ENCODE measurements at places on chromosomes 6 and 20. TPM values are rescaled to one million over a fixed set of nuclear protein-coding genes. Genes with fewer than 3 reads are reported as not detected.

DNA sequence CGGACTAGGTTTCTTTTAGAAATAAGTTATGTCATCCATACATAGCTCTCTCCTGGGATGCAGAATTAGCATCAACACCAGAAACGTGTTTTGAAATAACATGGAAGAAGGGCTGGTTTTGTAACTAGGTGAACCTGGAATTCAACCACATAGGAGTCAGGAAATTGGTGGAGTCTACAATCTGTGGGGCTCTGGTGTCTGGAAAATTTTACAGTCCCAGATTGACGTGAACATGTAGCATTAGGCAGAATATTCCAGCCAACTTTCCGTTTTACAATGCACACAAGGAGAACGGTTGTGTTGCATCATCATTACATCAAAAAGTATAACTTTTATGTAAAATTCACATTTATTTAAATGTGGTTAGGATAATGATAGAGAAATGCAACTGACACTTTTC is 1.9 kb downstream of the KCNQ5 start:
- no peak for DNase-seq

- no peak for DNase-seq
Observed at GRCh38 chr6:116557893-116558292, 4.3 kb downstream of the CALHM4 start.

GRCh38 chr20:60292001-60292520 is 333.8 kb downstream of the CDH26 start:
- no peak for DNase-seq

GRCh38 chr6:53263917-53264316 is 84.8 kb downstream of the ELOVL5 start:
- DNase-seq: no peak

- no peak for DNase-seq
Observed at GRCh38 chr6:144951730-144952437, 666.7 kb downstream of the UTRN start.

- no peak for DNase-seq
Observed at GRCh38 chr20:9228774-9229450, 160.0 kb downstream of the PLCB4 start.

GRCh38 chr6:156887623-156888269 is 110.6 kb downstream of the ARID1B start:
- no peak for DNase-seq

DNA sequence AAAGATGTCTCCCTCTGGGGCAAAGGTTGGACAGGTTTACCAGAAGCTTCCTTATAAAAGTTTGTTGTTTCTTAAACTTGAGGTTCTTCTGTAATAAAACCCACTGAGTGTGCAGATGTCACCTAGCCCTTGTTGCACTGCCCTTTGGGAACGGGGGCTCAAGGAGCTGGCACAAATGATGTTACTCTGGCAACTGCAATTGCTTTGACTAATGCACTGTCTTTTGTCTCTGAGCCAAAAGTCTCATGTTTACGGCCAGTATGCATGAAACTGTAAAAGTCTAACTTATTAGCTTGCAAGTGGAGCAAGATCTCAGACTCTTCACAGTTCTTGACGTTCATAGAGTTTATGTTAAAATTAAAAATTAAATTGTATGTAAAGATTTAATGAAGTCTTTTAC is 655.7 kb downstream of the EPHA7 start:
- DNase-seq: no peak

The GATA5 gene
- total RNA-seq: not detected

The IBTK gene
- total RNA-seq: 42.5 TPM

DNA sequence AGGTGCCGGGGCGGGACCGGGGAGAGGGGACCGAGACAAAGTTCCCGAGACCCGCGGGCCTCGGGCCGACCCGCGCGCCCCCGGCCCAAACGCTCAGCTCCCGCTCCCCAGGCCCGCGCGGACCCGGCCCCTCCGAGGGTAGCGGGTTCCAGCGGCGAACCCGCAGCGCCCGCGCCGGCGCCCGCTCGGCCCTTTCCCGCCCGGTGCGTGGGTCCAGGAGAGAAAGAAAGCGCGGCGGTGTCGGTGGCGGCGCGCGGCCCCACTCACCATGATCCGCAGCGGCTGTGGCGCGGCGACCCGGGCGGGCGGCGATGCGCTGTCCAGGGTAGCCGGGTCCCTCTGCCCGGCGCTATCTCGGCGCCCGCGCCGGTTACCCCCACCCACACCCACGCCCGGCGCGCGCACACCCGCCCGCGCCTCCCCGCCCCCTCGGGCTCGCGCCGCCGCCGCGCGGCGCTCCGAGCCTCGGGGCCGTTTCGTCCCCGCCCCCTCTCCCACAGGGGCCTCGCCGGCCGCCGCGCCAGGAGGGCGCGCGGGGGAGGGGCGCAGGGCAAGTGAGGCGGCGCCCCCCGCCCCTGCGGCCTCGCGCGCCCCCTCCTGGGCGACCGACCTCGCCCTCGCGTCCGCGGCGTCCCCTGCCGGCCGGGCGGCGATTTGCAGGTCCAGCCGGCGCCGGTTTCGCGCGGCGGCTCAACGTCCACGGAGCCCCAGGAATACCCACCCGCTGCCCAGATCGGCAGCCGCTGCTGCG is at the start of gene ELOVL2:
ELOVL2 (minus strand) TSS at position 345 of the 751 bp plus-strand sequence; CDS start at position 270, 75 bp downstream.
- no peak for DNase-seq

GRCh38 chr6:45003387-45003786 is 324.7 kb upstream of the RUNX2 start:
- DNase-seq: no peak

DNA sequence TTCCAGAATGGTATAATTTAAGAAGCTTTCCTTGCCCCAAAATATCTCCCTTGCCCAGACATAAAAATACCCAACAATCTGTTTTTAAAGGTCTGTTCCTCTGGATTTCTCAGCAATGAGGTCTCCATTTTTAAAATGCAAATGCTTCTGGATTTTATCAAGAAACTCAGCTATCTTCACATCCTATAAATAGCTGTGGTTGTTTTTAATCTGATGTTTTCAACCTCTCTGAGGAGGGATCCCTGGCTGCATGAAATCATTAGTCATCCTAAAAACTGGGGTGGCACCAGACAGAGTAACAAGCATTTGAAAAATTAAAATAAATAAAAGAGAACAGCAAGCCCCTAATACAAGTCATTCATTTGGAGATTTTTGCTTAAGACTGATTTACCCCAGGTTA is 168.5 kb upstream of the ID4 start:
- no peak for DNase-seq

DNA sequence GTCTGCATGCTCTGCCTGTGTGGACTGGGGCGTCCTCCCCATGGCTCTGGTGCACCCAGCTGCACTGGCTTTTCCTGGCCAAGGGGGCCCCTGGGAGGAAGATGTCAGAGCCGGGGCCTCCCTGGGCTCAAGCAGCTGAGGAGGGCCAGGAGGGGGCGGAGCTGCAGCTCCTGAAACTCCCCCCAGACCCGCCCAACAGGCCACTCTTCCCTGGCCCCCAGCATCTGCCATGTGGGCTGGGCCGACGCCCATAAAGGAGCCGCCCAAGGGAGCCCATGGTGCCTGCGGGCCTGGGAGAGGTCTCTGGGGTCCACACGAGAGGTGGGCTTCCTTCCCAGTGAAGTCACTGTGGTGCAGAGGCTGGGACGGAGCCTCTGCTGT is 4.0 kb downstream of the RBBP8NL start:
- no peak for DNase-seq

DNA sequence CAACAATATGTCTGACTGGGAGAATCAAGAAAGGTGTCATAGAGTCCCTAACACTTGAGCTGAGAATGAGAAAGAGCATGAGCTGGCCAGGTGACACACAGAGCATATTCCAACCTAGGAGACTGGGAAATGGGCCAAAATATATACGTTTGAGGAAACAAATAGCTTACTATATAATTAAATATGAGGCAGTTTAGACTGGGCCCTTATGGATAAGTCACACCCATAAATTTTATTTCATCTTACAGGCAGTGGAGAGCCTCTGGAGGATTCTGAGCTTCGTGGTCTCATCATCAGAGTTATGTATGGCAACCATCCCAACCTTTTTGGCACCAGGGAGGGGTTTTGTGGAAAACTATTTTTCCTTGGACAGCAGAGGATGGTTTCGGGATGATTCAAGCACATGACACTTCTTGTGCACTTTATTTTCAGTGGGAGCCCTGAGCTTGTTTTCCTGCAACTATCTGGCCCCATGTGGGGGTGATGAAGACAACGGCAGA is 12.9 kb upstream of the NQO2 start:
- no peak for DNase-seq

The DDO gene
- total RNA-seq: not detected

The ADGRG6 gene
- 0.07 TPM for total RNA-seq

DNA sequence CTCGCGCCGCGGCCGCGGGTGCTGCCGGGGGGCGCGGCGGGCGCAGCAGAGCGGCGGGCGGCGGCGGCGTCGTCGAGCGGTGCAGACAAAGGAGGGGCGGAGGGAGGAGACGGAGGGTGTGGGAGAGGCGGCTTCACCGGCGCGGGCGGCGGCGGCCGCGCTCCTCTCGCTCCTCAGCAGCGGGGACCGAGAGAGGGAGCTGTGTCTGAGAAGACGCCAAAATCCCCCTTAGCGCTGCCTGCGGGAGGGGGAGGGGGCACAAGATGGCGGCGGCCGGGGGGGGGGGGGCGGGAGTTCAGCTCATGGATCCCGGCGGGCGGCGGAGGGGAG is 296 bp downstream of the ADNP start:
- DNase-seq: no peak

DNA sequence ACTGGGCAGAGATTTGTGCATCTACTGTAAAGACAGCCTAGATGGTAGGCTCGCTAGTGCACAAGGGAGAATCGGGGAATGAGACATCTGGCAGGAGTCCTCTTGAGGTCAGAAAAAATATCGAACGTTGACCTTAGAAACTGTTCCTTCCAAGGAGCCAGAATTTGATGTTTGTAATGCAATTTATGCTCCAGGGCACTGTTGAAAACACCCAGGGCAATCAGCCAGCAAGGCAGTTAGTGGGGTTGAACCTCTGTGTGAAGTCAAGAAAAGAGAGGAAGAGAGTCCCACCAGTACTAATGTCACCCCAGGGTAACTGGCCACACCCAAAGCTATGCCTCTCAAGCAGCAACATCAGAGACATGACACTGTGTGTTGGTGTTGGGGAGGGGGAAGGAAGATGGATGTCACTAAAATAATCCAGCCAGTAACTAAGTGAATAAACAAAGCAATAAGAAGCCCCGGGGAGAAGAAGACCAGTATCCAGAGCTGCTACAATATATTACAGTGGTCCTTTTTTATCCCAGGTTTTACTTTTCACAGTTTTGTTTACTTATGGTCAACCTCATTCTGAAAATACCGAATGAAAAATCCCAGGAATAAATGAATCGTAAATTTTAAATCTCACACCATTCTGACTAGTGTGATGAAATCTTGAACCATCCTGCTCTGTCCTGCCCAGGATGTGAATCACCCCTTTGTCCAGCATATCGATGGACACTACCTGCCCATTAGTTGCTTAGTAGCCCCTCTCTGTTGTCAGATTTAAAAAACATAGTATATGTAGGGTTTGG is 32.9 kb upstream of the PDE10A start:
- DNase-seq: no peak
